Airway epithelial cell (primary cell): ENCODE measurements at places on chromosomes 5 and 9. TPM values are rescaled to one million over a fixed set of nuclear protein-coding genes. Genes with fewer than 3 reads are reported as not detected.

Gene ESM1
- 0.14 and 0.56 TPM in 2 replicates for total RNA-seq

Gene OSMR
- 14.5 and 27.4 TPM in 2 replicates for total RNA-seq

Gene NCS1
- total RNA-seq, result 42.7 and 58.1 TPM in 2 replicates

Gene SLC6A7
- not detected in 2 replicates for total RNA-seq

Gene SH3RF2
- 14.8 and 19.2 TPM in 2 replicates for total RNA-seq

Gene SELENOP
- 3.2 and 6.7 TPM in 2 replicates for total RNA-seq

Gene IRX1
- total RNA-seq, result 27.7 and 31.4 TPM in 2 replicates

Gene TPPP
- 1.7 and 1.9 TPM in 2 replicates for total RNA-seq

Gene MED7
- total RNA-seq, result 6.2 and 7.6 TPM in 2 replicates

Gene ARL10
- total RNA-seq, result 3.2 and 5.5 TPM in 2 replicates

Gene PTGES
- total RNA-seq, result 39.3 and 40.9 TPM in 2 replicates

Gene CDO1
- total RNA-seq, result not detected in 2 replicates

Gene RNF20
- 11.4 and 18.1 TPM in 2 replicates for total RNA-seq

Gene MARCHF3
- total RNA-seq, result 0.84 and 1.1 TPM in 2 replicates

Gene COX7C
- 551 and 753 TPM in 2 replicates for total RNA-seq

Gene SLC25A51
- total RNA-seq, result 23.4 and 26.2 TPM in 2 replicates

Gene IL9
- total RNA-seq, result not detected in 2 replicates
